ENCODE measurements at places on chromosomes 7 and 10. TPM values are rescaled to one million over a fixed set of nuclear protein-coding genes. Genes with fewer than 3 reads are reported as not detected.

DNA sequence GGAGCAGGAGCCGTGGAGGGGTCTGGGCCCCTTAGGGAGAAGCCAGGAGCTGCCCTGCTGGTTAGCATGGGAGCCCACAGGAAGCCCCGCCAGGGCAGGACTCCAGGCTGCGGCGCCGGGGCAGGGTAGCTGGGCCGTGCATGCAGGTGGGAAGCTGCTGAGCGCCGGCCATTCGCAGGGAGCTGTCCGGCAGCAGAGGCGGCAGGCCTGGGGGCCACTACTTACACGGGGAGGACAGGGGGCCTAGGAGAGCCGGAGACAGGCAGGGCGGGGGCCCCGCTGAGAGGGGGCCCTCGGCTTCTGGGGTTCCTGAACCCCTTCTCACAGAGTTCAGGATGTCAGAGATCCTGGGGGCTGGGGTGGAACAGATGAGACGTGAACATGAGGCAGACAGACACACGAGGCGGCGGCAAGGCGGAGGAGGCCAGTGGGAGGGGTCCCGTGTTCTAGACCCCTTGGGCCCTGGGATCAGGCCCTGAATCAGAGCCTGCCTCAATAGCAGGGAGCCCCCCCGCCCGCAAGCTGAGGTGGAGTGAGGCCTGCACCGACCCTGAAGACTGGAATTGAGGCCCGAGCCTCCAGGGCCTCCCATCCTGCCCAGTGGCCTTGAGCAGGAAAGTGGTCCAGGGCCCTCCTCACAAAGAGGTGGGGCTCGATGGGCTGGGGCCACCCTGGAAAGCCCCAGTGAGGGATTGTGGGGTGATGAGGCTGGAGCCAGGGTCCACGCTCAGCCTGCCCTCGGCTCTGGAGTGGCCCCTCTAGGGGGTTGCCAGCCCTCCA, 28.0 kb downstream of the YKT6 start:
- no peak for DNase-seq

GRCh38 chr7:139457153-139457946, 26.1 kb downstream of the KLRG2 start:
- no peak for DNase-seq

DNA sequence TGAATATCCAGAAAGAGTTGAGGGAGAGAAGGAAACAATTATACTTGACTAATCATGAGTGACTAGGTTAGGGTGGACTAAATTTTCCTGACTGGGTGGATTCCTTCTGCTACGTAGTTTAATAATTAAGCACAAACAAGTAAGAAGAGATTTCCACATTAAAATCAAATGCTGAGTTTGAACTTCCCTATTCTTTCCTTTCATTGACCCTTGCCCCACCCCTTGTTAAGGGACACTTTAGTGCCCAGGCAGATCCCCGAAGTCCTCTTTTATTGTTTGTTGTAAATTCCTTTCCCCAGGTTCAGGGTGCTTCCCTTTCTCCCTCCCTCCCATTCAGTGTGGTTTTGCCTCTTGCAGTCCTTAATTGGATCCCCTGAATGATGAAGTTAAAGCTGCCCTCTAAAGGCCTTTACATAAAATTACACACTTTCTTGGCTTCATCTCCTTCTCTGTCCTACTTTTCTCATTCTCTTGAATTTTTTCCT, 8.8 kb upstream of the SPAM1 start:
- DNase-seq: no peak

DNA sequence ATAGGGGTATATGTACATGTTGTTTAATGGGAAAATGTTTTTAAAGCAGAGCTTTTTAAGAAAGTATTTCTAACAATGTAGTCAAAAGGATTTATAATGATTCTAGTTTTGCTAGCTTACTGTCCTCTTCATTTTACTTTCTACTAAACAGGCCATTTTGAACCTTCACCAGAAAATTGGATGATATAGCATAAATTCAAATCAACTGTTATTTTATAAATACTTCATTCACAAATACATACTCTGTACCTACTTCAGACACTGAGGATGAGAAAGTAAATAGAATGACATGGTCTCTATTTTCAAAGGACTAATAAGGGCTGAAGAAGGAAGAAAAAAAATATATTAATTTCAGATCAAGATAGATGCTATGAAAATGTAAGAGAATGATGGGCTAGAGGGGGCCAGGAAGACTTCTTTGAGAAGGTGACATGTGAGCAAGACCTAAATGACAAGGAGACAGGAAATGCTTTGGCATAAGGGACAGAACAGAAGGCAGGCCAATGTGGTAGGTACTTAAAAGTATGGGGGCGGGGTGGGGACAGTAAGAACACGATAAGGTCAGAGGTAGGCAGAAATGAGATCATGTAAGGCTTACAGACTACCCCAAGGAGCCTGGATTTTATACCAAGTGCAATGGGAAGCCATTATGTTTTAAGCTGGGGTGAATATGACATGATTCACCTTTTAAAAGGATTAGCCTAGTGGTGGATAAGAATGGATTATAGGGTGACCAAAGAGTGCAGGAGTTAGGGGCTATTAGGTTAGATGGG, 5.2 kb downstream of the NAMPT start:
- no peak for DNase-seq

GRCh38 chr10:49741108-49741995, 20.8 kb downstream of the OGDHL start:
- no peak for DNase-seq

DNAJC12 gene
- 4.1 TPM for total RNA-seq

TMEM236 gene
- total RNA-seq: 0.11 TPM

COX15 gene
- 46.0 TPM for total RNA-seq

RBM48 gene
- total RNA-seq: 22.6 TPM
